NCI-H1048 (cell line): ENCODE measurements at places on chromosomes 1 and 21.

GRCh38 chr1:66685265-66685664, 67.0 kb upstream of the DYNLT5 start:
- DNase-seq = no peak

DNA sequence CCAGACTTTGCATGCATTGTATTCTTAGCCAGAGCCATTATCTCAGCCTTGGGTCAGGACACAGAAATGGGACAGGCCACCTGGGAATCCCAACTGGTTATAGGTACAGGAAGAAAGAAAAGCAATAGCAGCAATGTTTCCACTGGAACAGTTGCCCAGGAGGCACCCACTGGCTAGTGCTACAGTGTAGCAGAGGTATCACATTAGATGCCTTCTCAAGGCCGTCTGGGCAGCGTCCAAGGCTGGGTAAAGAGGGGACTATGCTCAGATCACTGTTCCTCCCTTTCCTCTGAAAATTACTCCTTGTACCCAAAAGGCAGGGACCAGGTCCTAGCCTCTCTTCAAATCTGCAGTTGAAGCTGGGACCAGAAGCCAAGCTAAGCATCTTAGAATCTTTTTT, 2.6 kb downstream of the CREB3L4 start:
- no peak for DNase-seq

- no peak for DNase-seq
Measured at GRCh38 chr1:93076268-93076667, 2.8 kb upstream of the MTF2 start.

DNA sequence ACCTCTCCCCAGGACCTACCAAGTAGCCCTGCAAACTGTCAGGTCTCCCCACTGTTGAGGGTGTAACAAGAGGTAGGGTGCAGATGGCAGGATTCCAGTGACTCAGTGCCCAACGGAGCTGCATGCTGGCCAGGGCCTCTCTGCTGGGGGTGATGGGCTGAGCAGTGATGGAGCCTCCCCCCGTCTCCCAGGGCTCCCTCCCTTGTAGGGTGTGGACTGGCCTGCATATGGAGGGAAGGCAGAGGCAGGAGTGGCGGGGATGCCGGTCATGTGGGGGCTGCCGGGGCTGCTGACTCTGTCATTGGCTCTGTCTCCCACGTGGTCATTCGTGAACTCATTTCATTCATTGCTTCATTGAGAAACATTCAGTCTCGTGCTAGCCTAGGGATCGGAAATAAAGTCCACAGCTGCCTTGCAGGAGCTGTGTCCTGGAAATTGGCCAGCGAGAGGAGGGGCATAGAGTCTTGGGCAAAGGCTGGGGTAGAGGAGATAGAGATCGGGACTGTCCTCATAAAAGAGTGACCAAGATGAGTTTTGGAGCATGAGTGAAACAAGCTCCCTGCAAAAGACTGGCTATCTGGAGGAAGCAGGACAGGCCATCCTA, 22.9 kb upstream of the DISP3 start:
- no peak for DNase-seq

GRCh38 chr1:153336650-153337049, 12.0 kb downstream of the PGLYRP4 start:
- no peak for DNase-seq

DNA sequence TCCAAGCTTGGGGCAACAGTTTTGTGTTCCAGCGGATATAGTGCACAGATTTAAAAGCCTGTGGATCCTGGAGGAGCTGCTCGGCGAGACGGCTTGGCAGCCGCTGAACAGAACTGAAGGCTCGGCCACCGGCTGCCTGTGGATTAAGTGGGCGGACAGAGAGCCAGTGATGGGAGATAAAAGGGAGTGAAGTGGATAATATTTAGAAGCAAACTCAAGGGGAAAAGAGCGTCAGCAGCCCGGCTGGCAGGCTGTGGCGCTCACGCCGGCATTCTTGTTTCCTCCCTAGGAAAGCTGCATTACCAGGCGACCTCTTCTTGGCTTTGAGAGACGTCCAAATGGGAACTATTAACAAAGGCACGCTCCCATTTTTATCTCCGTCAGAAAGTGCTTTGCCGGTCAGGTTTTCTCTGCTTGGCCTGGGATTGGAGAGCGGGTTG, 10.4 kb downstream of the TRABD2B start:
- no peak for DNase-seq

- peak; percentile 57 for DNase-seq
Measured at GRCh38 chr1:165928075-165928731, 100.8 kb downstream of the UCK2 start.

GRCh38 chr21:35420656-35421055, 371.6 kb upstream of the RUNX1 start:
- no peak for DNase-seq

DNA sequence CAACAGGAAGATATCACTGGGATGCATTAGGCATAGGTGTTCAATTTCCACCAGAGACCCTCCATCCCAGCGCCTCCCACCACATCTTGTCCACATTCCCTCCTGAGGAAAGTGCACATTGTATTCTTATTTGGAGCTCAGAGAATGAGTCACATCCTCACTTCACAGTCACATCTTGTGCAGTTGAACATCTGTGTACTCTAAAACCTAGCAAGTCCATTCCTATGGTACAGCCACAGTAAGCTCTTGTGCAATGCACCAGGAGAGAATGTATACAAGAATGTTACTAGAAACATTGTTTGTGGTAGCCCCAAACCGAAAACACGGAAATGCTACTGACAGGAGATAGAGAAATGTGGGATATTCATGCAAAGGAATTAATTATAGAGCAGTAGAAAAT, 1.6 kb upstream of the KDF1 start:
- DNase-seq = no peak

GRCh38 chr1:74732960-74733603, at the start of the genes CRYZ and TYW3:
TSS of gene CRYZ (minus strand) at chr1:74733050. CDS start at chr1:74724821, 8,229 bp downstream.
TSS of gene TYW3 (plus strand) at chr1:74733152. CDS start at chr1:74733245, 93 bp downstream.
- DNase-seq = peak; percentile 65

GRCh38 chr1:203539831-203540546, 46.0 kb downstream of the OPTC start:
- no peak for DNase-seq

- DNase-seq = no peak
Measured at GRCh38 chr1:151716771-151717631, at the start of gene CELF3. TSS of gene CELF3 (minus strand) at chr1:151716803. CDS start at chr1:151716020, 783 bp downstream.

GRCh38 chr1:207933205-207933800, 22.4 kb upstream of the CD34 start:
- no peak for DNase-seq

DNA sequence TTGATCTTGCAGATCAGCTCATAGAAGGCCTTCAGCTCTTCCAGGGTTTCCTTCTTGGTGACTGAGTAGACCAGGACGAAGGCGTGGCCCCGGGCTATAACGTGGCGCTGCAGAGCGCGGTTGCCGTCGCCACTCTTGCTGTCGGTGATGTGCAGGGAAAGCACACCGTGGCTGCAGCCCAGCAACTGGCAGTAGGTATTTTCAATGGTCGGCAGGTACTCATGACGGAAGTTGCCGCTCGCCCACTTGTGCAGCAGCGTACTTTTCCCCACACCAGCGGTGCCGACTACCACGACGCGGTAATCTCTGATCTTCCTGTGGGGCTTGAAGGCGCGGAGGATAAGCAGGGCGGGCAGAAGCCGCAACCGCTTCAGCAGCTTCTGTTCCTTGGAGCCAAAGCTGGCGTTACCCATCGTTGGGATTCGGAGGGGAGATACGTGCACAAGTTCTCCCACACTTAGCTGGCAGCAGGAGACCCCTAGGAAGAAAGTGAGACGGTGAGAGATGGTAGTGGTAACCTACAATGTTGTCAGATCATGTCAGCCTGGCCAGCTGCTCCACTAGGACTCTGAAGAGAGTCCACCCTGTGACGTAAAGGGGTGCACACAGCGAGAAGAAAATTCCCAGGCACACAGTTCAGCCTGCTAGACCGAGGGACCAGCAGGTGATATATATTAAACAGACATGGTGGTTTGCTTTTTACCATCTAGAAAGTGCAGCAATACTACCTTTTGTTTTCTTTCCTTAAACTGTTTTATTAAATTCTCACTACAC, 3.4 kb downstream of the DIRAS3 start:
- DNase-seq = no peak

DNA sequence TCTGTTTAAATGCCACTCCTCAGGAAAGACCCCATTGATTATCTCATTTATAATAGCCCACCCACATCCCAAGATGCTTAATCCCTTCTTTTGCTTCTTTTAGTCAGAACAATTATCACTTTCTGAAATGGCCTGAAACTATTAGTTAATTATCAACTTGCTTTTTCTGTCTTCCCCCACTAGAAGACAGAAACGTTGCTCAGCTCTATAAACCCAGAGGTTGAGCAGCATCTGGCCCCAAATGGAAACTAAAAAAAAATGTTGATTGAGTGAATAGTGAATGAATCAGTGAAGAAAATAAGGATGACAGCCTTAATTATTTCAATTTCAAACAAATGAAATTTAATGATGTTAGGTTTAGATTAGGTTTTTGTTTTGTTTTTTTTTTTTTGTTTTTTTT, 38.2 kb upstream of the PIGC start:
- DNase-seq = no peak

DNA sequence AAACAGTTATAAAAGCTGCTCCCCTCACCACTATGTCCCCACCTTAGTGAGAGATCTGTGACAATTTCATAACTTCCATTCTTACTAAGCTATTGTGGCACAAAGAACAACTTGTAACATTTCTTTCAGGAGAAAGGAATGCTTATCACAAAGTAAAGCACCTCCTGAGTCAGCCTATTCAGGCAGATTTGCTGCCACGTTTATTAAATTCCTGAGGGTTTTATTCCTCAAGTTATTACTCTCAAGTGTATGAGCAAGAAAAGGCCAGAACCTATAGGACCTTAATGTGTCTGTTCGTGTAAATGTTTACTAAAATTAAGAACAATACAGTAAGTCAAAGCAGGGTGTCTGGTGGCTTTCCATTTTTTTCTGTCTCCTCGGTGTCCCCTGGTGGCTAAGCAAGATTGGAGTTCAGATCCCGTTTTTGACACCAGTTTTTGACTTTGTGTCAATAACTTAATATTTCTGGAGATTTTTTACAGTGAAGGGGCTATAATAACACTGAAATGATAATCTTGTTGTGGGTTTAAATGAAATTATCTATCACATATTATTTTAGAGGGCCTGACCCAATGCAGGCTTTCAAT, 1539.6 kb downstream of the BRINP3 start:
- DNase-seq = no peak

DNA sequence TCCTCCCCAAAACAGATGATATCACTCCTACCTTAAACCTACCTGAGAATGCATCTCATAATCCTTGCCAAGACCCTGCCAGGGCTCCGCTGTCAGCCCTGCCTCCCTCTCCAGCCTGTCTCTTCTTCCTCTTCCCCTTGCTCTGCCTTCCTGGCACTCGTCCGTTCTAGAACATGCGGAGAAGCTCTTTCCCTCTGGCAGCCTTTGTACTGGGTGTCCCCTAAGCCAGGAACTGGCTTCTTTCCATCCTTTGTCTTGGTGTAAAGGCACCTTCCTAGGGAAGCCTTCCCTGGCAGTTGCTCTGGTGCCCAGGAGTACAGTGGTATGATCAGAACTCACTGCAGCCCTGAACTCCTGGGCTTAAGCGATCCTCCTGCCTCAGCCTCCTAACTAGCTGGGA, 36.1 kb downstream of the CTNNBIP1 start:
- no peak for DNase-seq

DNA sequence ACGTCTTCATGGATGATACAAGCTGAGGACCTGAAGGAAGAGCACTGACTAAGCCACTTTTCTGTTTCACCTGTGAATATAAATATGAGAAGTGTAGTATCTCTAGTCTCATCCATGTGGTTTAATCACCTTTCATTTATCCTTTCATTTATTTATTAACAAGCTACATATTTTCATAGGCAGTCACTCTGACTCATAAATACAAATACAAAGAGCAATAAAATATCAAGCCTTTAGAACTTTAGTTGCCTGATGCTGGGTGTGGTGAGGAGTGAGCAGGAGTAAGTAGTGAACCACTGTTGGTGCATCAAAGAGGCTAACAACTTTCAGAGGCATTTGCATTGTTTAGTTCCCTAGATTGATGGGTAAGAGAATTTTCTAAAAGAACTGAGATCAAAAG, 269.0 kb upstream of the C1orf87 start:
- no peak for DNase-seq

GRCh38 chr1:226827458-226827857, 43.0 kb upstream of the PSEN2 start:
- no peak for DNase-seq

DNA sequence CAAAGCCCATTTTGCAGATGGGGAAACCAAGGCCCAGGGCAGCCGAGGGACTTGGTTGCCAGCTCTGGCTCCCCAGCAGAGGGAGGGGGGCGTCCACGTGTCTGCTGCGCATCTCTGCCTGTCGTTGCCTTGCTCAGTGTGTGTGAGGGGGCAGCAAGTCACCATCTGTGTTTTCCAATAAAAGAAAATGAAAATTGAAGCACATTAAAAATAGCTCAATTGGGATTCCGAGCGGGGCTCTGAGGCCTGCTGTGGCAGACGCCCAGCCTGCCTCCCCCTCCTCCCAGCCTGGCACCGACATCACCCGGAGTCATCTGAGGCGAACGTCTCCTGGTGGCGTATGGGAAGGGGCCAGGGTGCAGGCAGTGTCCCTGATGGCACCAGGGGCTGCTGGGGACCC, 51.2 kb downstream of the EPHB2 start:
- DNase-seq = no peak

GRCh38 chr21:39843916-39844315, 23.3 kb upstream of the PCP4 start:
- DNase-seq = no peak

DNA sequence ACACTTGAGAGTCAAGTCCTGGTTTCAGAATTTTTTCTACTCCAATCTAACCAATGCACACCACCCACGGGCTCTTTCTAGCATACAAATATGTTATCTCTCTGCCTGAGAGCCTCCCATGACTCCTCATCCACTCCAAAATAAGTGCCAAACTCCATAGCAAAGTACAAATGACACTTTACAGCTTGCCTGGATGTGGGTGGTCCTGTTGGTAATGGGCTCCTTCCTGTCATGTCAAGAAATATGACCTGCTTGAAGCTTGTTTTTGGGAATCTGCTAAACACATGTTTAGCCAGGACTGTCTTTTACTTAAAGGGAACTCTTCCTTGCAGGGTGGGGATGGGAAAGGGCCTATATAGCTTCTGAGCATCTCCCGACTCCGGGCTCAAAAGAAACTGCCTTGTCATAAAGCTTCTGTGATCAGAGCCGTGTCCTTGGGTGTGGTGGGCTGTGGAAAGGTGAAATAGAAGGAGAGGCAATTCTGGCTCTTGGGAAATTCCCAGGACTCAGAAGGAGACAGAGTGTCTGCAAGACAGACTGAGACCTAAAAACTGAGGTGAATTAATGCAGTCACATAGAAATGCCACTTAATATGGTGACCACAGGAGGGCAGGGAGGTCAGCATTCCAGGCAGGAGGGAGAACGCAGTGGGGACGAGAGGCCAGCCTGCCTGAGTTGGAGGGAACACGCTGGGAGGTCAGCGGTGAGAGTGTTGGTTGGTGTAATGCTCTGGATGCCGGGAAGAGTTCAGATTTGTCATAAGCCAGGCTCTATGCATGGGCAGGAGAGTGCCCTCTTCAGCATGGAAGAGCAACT, 6.1 kb upstream of the IGFN1 start:
- no peak for DNase-seq
